LHCN-M2 (cell line): ENCODE measurements at places on chromosomes 3 and 15.
A peak's percentile ranks its signal among the peaks of the same experiment; 100 is the strongest.

DNA sequence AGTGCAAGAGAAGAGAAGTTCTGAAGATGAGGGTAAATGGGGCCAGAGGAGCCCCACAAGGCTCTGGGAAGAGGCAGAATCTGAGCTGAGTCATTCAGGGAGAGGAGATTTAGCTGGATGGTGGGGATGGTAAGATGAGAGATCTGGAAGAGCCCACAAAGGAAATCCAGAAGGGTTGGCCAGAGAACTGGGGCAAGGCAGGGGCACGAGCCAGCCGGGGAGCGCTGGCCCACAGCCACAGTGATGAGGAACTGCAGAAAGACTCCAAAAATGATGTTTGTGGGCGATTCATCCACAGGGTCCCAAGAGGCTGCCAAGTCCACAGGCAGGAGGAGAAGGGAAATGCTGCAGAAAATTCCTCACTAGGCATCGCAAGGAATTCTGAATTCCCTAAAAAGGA is 75.9 kb upstream of the ATP2B2 start:
- peak; percentile 52 for DNase-seq

DNA sequence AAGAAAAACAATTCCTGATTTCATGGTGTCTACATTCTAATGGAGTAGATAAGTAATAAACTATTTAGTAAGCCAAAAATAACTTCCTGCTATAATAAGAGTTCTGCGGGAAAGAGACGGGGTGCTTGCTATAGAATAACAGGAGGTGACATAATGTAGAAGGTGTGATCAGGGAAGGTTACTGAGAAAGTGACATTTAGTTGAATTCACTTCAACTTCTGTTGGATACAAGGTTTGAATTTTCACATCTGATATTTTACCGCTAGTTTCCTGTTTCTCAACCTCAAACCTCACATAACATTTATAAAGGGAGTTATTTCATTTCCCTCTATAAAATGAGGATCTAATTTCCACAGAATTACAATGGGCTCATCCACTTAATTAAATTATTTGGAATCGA is 102.3 kb upstream of the GBE1 start:
- DNase-seq = no peak

- no peak for DNase-seq
Measured at GRCh38 chr3:76943058-76943457, 96.8 kb upstream of the ROBO2 start.

GRCh38 chr3:18483226-18483625 is 58.1 kb upstream of the SATB1 start:
- no peak for DNase-seq
